ENCODE measurements at places on chromosomes 7 and 10.
A peak's percentile ranks its signal among the peaks of the same experiment; 100 is the strongest.

DNA sequence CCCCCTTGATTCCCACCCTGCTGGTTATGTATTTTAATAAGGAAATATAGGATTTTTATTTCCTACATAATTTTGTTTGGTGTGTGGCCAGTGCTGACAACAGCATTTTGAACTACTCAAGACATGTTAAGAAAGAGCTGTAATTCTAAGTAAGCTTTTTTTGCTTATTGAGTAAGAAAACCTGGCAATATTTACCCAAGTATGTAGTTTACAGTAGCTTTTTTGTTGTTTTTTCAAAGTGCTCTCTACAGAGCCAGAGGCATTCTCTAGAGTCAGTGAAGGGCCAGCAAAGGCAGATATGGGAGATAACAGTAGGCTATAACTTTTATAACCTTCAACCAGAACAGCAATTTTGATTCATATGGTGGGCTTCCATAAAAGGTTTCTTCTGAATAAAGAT lies 63.2 kb upstream of the TMEM168 start:
- DNase-seq: no peak

GRCh38 chr10:18532881-18533535 lies 118.4 kb downstream of the NSUN6 start:
- no peak for DNase-seq

DNA sequence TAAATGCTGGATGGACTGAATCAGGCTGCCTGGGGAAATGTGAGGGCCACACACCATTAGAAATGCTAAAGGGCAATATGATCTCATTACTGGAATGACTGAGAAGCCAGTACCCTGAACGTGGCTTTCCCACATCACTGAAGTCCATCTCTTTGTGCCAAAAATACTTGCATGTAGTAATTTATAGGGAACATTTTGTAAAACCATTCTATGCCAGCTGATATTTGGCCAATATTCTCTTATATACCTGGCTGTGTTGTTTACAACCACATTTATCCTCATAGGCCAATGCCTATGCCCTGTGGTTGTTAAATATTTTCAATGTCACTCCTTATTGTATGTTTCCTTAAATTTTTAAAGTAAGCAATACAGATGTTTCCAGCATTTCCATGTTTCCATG lies 111.6 kb downstream of the C10orf90 start:
- no peak for DNase-seq

GRCh38 chr10:90420637-90421318 lies 437.1 kb downstream of the HTR7 start:
- no peak for DNase-seq

DNA sequence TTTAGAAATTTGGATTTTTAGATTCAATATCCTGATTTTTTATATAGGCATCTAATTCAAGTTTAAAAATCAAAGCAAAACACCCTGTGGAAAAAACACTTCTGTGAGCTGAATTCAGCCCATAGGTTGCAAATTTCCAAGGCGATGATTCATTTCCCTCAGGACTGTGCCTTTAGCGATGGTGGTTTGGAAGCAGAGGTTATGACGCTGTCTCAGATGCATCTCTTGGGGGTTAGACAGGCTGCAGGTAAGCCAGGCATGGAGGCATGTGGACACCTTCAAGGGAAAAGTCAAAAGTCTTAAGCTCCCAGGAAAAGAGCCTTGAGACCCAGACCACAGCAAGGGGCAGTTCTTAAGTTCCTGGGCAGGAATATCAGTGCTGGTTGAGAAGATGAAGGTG lies 9.5 kb upstream of the FRA10AC1 start:
- no peak for DNase-seq

DNA sequence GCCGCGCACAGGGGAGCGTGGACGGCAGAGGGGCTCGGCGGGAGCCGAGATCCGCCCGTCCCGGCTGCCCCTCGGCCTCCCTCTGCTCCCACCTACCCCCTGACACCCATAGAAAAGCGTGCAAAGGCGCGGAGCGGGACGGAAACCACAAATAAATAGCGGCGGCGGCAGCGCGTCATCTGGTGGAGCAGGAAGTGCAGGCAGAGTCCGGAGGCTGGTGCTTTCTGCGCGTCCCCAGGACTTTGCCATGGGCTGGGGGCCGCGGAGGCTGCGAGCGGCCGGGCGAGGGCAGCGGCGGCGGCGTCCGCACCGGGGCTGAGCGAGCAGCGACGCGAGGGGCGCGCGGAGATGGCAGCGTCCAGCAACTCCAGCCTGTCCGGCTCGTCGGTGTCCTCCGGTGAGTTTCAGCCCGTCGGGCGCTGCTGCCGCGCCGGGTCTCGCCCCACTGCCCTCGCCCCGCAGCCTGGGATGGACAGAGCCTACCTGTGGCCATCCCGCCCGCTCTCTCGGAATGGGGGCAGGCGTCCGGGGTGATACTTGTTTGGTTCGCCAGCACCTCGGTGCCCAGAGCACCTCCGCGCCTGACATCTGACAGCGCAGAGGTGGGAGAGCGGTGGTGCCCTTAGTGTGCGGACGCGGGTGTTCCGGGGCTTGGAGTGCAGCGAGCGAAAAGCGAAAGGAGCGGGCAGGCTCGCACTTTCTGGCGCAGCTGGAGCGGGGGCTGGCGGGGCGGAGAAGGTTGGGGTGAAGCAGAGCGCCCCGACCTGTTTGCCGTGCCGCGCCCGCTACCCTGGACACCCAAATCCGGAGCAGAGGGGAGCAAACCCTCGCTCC lies at the start of gene CHN2:
TSS of gene CHN2 (plus strand) at position 182 of the 834 bp plus-strand sequence.
- no peak for DNase-seq

GRCh38 chr10:50544095-50544856 lies 79.5 kb downstream of the SGMS1 start:
- no peak for DNase-seq

- DNase-seq: peak; percentile 53
These were observed 24.4 kb upstream of the PPIF start for GRCh38 chr10:79322616-79323543.

DNA sequence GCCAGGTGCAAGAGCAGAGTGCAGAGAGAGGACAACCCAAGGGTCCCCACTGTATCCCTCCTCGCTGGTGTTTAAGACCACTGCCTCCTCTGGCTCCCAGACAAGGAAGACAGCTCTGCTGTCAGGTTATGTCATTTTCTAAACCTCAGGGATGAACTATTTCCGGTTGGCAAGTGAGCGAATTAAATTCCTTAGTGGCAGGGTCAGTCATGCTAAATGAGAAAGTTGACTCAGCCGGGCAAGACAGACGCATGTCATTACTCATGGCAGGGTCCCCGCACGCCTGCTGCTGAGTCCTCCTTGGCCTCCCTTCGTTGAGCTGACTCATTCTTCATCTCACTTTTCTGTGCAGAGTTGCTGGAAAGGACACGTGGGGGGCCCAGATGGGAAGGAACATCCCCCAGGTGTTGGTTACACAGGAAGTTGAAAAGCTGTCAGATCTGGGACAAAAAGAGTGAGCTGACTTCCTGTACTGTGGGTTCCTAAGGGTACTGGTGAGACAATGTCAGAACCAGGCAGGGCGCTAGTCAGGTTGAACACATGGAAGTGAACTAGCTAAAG lies 47.1 kb upstream of the UCN3 start:
- no peak for DNase-seq

DNA sequence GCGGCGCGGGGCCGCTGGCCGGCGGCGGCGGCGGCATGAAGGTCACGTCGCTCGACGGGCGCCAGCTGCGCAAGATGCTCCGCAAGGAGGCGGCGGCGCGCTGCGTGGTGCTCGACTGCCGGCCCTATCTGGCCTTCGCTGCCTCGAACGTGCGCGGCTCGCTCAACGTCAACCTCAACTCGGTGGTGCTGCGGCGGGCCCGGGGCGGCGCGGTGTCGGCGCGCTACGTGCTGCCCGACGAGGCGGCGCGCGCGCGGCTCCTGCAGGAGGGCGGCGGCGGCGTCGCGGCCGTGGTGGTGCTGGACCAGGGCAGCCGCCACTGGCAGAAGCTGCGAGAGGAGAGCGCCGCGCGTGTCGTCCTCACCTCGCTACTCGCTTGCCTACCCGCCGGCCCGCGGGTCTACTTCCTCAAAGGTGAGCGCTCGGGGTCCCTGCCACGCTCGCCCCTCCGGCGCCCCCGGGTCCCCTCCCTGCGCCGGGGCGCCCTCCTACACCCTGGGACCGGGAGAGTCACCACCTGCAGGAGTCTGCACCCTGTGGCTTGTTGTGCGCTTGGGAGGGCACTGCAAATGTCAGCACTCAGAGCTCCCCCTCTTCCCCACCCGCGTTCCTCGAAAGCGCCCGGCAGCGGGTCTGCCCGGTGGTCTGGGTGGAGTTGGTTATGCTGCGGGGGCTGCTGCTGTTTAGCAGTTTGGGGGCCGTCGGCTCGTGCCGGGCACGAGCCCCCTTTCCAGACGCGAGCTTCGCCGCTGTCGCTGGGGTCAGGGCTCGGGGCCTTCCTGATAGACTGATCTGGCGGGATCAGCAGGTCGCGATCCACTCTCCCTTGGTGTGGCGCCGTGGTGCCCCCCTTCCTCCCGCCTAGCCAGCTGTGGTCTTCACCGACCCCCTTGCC lies 627 bp downstream of the DUSP5 start:
- DNase-seq: no peak

DNA sequence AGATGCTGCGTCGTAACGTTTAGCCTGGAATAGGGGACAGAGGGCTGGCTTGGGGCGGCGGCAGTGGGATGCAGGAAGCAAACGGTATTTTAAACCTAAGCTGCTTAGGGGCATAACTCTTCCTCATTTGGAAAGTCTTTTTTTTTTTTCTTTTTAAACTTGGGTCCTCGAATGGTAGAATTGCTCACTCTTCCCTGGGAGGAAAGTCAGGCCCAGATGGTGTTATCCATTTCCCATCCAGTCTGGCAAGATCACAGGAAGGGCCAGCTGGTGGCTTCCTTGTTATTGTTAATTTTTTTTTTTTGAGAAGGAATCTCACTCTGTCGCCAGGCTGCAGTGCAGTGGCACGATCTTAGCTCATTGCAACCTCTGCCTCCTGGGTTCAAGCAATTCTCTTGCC lies 56.6 kb downstream of the TMEM209 start:
- DNase-seq: no peak

GRCh38 chr10:35449944-35450343 lies 113.6 kb downstream of the CCNY start:
- DNase-seq: no peak

DNA sequence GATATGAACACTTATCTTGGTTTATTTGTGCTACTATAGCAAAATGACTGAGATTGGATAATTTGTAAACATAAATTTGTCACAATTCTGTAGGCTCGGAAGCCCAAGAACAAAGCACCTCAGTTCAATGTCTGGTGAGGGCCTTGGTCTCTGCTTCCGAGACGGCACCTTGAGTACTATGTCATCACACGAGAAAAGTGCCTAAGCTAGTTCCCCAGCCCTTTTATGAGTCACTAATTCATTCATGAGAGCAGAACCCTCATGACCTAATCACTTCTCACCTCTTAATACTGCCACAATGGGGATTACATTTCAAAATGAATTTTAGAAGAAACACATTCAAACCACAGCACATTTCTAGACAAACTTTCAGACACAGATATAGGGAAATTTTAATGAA lies 52.0 kb upstream of the PRSS1 start:
- no peak for DNase-seq

DNA sequence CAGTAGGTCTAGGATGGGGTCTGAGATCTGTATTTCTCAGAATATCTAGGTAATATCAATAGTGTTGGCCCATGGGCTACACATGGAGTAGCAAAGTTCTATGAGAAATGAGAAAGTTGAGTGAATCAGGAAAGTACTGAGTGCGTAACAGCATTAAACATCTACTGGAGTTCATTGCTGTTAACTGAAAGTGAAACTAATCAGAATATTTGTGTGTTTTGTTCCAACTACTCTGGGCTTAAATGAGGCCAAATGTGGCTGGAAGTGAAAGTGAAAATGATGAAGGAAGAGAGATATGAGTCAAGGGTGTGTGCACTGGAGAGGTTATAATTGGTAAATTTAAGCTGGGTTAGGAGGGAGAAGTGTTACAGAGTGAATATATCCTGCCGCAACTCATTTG lies 46.5 kb downstream of the TMEM106B start:
- no peak for DNase-seq

- no peak for DNase-seq
These were observed 60.4 kb upstream of the FAM20C start for GRCh38 chr7:131781-132482.

- DNase-seq: no peak
These were observed 62.8 kb downstream of the ADARB2 start for GRCh38 chr10:1674501-1674900.

GRCh38 chr7:4073052-4073451 lies 609.0 kb upstream of the FOXK1 start:
- DNase-seq: no peak

GRCh38 chr7:84336303-84336702 lies 141.7 kb upstream of the SEMA3A start:
- no peak for DNase-seq

GRCh38 chr7:326809-327232 lies 36.9 kb downstream of the FOXL3 start:
- DNase-seq: no peak

DNA sequence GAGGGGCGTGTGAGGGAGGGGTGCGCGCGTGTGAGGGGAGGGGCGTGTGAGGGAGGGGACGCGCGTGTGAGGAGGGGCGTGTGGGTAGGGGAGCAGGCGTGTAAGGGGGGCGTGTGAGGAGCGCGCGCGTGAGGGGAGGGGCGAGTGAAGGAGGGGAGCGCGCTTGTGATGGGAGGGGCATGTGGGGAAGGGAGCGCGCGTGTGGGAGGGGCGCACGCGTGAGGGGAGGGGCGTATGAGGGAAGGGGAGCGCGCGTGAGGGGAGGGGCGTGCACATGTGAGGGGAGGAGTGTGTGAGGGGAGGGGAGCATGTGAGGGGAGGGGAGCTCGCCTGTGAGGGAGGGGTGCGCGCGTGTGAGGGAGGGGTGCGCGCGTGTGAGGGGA lies 19.1 kb downstream of the MXI1 start:
- peak; percentile 86 for DNase-seq

GRCh38 chr10:131849591-131850382 lies 51.0 kb upstream of the PPP2R2D start:
- DNase-seq: no peak

DNA sequence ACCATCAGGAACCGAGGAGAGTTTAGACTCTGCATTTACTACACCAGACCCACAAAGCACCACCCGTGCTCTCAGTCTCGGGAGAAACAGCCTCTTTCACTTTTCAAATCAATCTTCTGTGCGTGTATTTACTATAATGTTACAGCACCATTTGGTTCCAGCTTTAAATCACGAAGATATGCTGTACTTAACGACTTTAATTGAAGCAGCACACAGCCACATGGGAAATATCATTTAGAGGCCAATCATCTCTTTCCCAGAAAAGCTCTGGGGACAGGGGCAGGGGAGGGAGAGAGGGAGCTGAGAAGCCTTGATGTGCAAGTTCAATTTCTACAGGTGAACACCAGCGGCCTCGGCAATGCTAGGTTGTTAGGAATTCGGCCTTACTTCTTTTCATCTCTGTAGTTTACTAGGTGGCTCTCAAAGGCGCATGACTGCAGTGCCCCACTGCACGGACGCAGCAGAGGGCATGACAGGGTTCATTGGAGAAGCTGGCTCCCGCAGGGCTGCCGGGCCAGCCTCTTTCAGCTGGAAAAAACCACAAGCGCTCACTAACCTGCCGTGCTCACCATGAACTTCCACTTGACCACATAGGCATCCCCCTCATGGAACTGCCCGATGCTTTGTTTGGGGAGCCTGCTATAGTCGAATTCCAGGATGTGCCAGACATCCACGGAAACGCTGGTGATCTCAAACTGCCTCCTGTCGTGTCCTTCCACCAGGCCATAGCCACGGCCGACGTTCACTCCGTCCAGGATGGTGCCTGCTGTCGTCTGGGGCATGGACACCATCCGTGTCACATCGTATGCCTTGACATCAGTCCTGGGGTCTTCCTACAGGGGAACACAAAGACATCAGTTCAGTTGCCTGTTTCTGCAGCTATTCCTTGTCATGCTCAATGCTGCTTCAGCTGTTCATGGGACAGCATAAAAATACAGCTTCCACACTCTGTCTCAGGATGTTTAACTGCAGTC lies 154.5 kb downstream of the SVIL start:
- no peak for DNase-seq

- peak; percentile 49 for DNase-seq
These were observed 57.8 kb upstream of the RAB18 start for GRCh38 chr10:27446091-27446918.

Data from AG09319 (cell line).